Activated gamma-delta T cell treated with anti-CD3 and anti-CD28 coated beads, Interleukin-2, amount 50 U/mL, for 16 hours (primary cell): ENCODE measurements at places on chromosomes 16 and 17.

DNA sequence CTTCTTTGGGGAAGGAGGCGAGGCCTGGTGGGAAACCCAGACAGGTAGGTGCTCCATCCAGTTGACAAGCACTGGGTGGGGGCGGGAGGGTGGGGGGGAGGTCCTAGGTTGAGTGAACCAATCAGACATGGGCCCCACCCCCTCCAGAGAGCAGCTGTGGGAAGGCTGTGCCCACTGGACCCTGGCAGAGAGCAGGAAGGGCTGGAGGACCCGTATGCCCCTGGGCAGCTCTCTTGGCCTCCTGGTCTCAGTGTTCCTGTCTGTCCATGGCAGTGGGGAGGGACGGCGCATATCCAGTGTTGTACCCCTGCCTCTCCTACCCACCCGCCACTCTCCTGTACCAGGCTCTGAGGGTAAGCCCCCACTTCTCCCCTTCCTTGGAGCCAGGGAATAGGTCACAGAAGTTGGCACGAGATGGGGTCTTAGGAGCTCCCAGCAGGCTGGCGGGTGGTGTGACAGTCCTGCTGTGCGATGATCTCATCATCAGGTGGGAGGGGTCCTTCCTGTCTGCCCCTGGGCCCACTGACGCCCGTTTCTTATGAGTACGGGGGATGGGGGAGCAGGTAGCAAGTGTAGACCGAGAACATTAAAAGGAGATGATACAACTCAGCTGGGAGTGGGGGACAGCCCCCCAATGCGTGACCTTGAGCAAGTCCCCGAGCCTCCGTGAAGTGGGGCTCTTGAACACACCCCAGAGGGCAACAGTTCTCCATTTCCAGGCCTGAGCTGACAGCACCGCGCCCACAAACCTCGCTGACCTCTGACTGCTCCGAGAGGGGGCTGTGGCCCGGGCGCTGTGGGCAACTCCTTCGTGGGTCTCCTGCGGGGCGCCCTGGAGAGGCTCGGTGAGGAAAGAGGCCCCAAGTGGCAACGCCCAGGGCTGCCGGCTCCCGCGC, 1.2 kb upstream of the ZFPM1 start:
- DNase-seq: no peak

DNA sequence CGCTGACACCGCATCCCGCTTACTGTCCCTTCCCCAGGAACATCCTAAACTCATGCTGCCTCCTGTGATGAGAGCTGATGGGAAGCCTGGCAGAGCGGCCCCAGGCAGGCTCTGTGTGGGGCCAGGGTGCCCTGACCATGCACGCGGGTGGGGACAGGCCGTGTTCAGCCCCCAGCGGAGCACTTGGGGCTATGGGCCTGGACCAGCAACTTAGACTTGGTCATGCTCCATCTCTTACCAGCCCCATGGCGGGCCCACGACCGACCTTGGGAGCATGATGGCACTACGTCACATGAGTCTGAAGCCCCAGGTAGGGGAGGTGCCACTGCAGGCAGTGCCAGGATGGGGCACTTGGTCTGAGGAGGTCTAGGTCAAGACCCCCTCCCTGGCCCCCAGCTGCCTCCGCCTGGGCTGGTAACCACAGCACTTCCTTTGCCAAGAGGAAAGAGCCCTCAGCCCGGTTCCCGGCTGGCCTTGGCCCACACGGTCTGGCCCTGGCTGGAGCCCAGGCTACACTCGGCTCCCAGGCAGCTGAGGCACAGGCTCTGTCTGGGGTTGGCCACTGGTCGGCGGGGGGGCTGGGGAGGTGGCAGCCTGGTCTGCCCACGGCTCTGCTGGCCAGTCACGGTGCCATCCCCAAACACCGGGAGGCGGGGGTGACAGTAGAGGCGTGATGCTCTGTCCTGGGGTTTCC, 25.7 kb downstream of the BAHCC1 start:
- DNase-seq: no peak

DNA sequence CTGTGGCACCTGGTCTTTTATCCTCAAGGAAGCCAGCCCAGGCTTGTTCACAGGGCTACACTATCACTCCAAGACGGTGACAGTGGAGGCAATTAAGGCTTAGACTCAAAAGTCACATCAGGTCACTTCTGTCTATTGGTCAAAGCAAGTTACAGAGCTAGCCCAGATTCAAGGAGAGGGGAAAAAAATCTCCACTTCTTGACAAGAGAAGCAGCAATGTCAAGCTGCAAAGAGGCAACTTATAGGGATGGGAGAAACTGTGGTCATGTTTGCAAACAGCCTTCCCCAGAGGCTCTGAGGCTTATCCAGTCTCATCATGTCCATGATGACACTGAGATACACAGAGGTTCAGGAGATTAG, 31.6 kb downstream of the SERPINF1 start:
- no peak for DNase-seq

GRCh38 chr16:52497067-52497816, 49.7 kb downstream of the TOX3 start:
- DNase-seq: no peak

DNA sequence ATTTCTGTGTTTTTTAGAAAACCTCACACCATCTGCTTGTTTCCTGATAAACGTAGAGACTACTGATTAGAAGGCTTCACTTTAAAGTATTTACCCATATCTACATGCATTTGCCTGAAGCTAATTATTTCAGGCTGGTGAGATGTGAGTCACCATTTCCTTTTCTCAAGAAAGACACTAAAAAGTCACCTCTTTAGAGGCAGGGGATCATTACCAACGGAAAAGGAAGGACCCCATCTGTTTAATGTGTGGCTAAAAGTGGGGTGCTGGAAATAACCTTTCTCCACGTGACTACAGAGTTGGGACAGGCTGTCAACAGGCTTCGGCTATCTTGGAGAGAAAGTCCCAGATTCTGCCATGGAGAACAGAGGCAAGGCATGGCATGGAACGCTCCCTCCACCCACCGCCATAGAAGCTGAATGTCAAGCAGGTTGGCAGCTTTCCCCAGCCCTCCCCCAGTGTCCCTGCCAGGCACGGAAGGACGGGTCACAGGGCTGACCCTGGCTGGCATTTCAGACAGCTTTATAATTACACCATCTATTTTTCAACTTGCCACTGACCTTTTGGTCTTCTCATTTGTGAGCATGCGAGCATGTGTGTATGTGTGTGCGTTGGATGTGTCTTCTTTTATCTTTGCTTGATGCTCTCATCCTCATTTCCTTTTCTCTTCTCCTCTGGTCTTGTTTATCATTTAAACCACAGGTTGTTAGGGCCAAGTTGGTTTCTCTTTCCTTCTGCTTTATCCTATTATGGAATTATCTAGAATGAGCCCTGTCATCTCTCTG, 157.0 kb downstream of the CPPED1 start:
- DNase-seq: peak; percentile 30
